ENCODE measurements at places on chromosomes 6 and 20.

GRCh38 chr20:41038878-41039404, 10.3 kb downstream of the TOP1 start:
- no peak for DNase-seq

- DNase-seq: no peak
Measured at GRCh38 chr20:10961651-10962288, 288.0 kb upstream of the JAG1 start.

- no peak for DNase-seq
Measured at GRCh38 chr6:164296411-164296810, 881.9 kb downstream of the QKI start.

DNA sequence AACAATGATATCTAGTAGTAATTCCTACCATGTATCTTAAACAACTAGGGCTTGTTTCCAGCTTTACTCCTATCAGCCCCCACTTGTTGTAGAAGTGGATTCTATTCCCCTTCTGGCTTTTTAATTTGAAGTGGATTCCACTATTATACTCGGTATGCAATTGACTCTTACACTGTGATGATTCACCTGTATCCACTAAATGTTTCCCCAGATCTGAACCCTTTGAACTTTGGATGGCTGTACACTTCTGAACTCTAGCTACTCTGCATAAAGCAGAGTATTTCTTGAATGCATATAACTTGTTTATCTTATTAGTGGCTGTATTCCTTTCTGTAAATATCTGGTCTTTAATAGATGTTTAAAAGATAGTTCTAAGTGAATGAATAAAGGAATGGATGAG, 538.4 kb upstream of the NRSN1 start:
- no peak for DNase-seq

DNA sequence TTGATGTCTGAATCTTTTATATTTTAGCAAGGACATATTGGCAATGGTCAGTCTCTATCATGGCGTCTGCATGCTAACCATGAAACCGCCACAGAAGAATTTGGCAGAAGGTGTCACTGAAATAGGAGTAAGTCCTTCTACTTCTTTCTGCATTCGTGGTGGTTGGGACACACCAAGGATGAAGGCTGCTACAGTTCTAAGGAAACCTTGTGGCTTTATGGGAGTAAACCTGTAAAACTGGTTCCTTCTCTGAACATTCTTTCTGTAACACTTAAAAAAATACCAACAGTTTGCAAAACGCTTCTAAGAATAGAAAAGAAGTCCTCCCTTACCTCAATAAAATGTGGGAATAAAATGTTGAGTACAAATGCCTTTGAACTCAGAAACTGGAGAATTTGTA, 195.3 kb downstream of the SLC24A3 start:
- no peak for DNase-seq

DNA sequence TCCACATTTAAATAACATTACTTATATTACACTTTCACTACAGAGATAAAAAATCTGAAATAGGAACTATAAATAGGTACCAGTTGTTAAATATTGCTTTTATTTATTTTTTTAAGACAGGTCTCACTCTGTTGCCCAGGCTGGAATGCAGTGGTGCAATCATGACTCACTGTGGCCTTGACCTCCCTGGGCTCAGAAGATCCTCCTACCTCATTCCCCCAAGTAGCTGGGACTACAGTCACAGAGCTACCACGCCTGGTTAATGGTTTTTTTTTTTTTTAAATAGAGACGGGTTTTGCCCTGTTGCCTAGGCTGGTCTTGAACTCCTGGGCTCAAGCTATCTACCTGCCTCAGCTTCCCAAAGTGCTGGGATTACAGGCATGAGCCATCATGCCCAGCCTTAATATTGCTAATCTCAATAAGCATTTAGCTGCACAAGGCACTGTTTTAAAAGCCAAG, 17.3 kb downstream of the EEF1E1 start:
- DNase-seq: no peak

DNA sequence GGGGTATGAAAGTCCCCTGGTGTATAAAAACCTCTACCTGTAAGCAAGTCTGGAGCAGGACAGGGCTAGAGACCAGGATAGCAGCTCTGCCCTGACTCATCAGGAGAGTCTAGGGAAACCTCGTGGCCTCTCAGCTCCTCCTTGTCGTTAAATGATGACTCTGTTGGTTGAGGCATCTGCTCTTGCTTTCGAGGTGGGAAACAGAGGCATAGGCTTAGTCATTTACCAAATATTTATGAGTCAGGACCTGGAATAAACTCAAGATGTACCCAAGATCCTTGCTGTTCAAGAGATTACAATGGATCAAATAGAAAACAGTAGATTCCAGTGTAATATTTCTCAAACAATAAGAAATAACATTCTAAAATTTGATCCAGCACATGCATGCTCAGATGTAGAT, 5.5 kb downstream of the MANBAL start:
- DNase-seq: no peak

GRCh38 chr20:62961310-62961783, 8.8 kb downstream of the SLC17A9 start:
- no peak for DNase-seq

DNA sequence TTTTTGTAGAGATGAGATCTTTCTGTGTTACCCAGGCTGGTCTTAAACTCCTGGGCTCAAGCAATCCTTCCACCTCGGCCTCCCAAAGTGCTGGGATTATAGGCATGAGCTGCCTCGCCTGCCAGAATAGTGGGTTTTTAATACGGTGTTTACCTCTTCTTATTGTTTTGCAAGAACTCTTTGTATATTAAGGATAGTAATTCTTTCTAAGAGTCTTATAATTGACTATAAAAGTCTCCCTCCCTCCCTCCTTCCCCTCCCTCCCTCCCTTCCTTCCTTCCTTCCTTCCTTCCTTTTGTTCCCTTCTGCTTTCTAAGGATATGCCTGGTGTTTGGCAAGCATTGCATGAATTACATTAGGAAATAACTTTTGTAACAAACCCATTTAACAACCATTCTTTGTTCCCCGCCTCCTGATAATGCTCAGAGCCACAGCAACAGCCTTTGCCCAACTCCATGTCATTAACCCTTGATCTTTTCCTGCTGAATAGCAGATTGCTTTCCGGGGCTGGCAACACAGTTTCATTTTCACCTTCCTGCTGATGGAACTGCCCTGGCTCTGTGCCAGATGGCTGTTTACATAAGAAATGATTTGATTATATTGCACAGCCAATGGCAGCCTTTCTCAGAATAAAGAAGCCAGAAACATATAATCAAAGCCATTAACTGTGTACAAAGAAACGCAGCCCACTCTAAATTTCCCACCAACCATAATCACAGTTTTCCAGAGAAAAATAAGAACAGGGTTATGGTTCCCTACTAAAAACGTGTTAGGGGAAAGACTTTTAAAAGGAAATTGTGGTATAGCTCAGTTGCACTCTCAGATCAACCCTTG, 143.7 kb upstream of the PTPN1 start:
- DNase-seq: no peak

GRCh38 chr6:43869792-43870659, 100.0 kb downstream of the VEGFA start:
- DNase-seq: no peak

DNA sequence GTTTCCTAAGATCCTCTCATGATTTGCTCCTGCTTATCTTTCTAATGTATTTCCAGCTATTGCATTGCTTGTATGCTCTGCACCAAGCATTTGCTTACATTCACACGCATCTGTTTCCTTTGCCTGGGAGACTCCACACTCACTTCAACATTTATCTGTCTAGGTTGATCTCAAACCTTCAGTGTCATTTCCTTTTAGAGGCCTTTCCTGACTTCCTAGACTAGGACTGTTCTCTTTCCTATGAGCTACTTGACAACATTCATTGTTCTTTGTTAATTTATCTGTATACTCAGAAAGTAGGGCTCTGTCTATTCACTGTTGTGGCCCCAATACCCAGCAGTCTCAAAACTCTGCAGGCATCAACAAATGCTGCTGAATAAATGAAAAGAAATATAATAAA, 84.4 kb downstream of the WASF1 start:
- DNase-seq: no peak

DNA sequence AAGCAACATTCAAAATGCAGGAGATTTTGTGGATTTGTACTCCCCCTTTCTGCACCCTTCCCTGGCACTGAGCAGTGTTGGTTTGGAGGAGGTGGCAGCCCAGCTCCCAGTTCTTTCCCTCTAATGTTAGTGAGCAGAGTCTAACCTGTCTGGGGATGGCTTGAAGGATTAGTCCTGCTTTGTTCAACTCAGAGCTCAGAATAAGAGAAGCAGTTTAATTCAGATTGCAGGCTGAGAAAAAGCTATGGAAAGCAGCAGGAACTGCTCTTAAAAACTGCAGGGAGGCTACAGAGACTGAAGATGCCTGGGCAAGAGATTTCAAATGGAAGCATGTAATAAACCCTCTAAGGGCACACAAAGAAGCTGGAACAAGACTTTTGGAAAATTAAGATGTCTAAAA, 223.4 kb upstream of the GGTLC1 start:
- no peak for DNase-seq

GRCh38 chr20:1660246-1660645, 2.7 kb upstream of the SIRPG start:
- no peak for DNase-seq

DNA sequence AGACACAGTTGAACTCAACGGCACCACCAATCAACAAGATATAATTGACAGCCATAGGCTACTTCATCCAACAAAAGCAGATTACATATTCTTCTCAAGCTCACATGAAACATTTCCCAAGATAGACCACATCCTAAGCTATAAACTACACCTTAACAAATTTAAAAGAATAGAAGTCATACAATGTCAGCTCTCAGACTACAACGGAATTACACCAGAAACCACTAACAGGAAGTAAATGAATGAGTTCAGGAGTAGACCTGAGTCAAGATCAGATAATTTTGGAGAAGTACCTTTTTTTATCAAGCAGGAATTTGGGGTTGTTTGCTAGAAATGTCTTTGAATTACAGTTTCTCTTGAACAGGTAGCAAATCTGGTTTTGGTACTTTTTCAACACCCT, 237.8 kb downstream of the TBX18 start:
- DNase-seq: no peak

GRCh38 chr6:168418711-168419121, 22.3 kb upstream of the SMOC2 start:
- no peak for DNase-seq

DNA sequence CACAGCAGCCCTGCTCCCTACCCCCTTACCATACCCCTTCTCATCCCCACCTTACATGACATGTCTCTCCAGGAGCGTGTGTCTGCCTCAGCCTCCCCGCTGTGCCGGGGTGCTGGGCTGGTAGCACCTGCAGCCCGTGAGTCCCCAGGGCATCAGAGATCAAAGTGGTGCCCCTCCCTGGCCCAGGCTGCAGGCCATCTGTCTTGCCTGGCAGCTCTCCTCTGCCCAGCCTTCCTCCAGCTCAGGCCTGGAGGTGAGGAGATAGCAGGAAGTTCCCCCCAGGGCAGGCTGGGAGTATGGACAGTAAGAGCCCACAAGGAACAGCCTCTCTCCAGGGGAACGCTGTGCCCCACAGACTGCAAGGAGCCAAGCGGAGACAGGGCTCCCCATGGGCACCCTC, 35.3 kb downstream of the GRM4 start:
- DNase-seq: no peak

DNA sequence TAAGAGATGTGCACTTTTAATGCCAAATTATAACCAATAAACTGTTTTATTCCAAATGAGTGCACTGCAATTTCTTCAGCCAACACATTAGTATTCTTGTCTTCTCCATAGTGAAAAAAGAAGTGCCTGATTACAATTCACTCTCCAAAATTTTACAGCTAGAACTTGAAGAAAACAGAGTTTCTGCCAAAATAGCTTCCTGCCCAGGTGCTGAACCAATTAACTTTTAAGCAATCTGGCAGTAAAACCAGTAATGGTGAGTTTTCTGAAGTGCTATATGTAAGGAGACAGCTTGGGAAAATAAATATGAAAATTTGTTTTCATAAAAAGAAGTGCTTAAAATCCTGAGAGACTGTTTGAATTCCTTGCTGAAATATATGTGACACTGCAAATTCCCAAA, 266.0 kb upstream of the NT5E start:
- no peak for DNase-seq

DNA sequence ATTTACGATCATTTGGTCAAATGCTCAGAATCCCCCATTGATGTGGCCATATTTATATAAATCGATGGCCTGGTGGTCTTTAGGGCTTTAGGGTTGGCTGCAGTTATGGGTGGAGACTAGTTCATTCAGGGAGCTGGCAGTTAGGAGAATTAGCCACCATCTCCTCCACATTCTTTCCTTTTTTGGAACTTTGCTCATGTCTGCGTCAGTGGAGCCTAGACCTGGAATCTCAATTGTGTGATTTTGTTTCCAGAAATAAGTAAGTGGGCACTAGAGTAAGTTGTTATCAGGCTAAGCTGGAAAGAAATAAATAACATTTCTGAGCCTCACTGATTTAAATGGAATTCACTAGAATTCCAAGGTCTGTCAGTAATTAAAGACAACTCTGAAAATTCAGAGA, 29.0 kb upstream of the ELOVL5 start:
- no peak for DNase-seq

DNA sequence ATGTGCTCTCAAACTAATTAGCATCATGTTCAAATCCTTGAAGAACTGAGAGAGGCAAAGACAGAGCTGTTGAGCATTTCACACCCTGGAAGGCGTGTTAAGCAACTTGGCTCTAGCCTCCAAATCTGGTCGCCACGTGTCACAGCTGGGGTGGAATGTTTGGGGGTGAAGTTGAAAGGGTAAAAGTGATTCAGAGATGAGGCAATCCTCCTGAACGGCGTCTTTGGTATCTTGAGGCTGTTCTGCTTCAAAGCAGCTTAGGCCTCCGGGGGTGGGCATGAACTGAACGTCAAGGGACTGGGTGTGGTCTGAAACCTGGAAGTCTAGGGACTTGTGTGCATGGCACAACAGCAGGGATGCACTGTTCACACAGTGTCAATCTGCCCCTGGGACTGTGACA, 62.3 kb downstream of the TRAM2 start:
- DNase-seq: no peak

DNA sequence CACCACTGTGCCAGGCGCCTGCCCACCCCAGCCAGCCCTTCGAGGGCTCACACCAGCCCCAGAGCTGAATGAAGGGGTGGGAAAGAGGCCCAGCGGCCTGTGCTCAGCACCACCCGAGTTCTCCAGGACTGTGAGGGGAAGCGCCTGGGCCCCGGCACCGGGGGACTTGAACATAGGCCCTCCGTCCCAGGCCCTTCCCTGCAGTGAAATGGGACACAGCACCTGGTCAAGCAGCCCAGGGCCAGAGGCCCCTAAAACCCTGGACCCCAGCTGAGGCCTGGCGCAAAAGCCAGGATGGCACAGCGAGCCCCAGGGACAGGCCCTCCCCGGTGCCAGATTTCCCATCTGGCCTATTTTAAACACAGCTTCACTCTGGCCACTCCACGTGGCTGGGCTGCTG, 4.0 kb downstream of the KCNQ2 start:
- no peak for DNase-seq

GRCh38 chr6:2959909-2960719, 11.3 kb downstream of the SERPINB6 start:
- DNase-seq: no peak

DNA sequence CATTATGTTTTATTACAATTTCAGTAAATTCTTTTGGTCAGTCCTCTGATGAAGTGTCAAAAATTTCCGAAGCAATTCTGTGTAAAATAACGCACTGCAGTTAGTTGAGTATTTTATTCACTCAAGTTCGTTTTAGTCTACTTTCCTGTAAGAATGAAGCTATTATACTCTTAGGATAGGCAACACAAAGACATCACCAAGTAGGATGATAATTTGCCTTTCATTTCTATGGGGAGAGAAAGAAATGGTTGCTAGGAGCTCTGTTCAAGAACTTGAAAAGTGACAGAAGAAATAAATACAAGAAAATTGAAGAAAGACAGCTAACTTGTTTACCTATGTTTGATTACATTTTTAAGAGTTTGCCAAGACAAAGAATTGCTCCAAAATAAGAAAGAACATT, 290.4 kb downstream of the EYS start:
- no peak for DNase-seq
